Activated T-helper 2 cell treated with anti-CD3 and anti-CD28 coated beads, Interferon-gamma antibody, Interleukin-2, Interleukin-4, amounts not matched to agents 10 μg/mL and 5 μg/mL and 100 μg/mL, durations not matched to agents 14 hours and 24 hours and 36 hours (primary cell): ENCODE measurements at places on chromosomes 7 and 10.

DNA sequence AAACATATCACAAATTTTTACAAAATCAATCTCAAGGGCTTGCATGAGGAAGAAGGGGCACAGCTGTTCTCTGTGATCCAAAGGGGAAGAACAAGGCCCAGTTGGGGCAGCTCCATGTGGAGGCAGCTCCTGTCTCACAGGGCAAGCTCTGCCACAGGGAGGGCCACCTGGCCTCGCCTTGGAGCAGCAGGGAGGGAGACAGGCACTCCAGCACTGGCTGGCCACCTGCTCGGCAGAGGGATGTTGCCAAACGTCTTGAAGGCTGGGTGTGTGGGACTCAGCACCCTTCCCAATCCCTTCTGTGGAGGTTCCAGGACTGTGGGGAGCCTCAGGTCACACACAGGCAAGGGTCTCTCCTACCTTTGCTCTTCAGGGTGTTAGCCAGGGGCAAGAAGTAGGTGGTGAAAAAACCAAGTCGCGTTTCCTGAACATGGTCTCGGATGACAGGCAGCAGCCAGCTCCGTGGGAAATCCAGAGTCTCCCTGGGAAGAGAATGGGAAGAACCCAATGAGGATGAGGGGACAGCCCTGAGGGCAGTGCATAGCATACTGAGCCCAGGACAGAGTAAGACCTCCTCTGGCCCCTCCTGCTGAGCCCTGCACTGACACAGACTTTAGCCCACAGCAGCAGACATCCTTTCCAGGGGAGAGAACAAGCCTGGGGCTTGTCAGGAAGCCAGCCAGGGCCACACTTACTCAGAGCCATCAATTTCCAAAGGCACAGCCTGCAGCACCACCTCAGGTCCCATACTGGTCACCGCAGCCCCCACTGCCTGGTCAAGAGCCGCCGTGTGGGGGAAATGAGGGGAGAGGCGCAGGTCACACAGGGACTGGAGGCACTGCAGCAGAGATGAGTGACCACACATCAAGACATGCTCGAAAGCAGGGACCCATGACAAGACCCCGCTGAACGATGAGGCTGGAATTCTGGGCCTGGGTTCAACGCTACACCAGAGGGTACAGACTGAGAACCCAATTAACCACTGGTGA lies 21.9 kb downstream of the RRP12 start:
- DNase-seq, result no peak
- H3K4me3 ChIP-seq, result no peak overlapping the region
- H3K27ac ChIP-seq, result no peak overlapping the region
- H3K4me1 ChIP-seq, result no peaks in the 10 kb centered on the region

- no peak for DNase-seq
- peaks cover 81% of the 10 kb centered on the region for H3K36me3 ChIP-seq
- peaks cover 10% of the 10 kb centered on the region for H3K4me1 ChIP-seq
- no peak overlapping the region for H3K4me3 ChIP-seq
- H3K27me3 ChIP-seq, result no peaks in the 10 kb centered on the region
Measured at GRCh38 chr10:80515941-80516340, 21.8 kb upstream of the SH2D4B start.

GRCh38 chr7:136134503-136134902 lies 157.3 kb upstream of the MTPN start:
- peaks cover 7% of the 10 kb centered on the region for H3K4me1 ChIP-seq
- no peaks in the 10 kb centered on the region for H3K36me3 ChIP-seq
- DNase-seq, result no peak
- no peak overlapping the region for H3K4me3 ChIP-seq
- H3K27me3 ChIP-seq, result no peaks in the 10 kb centered on the region

DNA sequence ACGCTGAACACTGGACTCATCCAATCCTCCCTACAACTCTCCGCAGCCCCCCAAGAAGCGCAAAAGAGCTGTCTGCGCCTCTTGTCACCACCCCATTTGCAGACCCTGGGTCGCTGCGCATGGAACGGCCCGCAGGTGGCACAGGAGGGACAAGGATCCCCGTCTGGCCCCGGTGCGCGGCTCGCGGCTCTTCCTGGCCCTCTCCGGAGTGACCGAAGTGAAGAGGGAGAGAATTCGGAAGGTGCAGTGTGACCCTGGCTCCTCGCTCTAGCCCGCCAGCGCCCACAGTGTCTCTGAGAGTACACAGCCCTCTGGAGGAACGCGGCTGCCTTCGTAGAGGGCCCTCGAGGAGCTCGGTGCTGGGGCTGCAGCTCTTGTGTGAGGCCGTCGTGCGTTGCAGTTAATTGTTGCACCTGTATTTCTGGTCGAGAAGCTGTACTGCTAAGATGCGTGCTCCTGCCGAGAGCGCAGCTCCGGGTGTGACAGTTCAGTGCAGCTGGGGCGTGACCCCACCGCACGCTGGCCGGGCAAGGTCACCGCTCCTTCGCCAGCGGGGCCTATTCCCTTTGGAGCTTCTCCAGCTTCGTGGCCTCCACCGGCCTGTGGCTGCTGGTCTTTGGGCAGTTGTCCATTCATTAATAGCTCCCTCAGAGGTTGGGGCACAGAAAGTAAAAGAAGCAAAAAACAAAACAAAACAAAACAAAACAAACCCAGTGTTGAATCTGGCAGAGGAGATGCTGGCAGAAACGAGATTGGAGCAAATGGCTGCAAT lies 119.0 kb downstream of the SEC23IP start:
- peaks cover 13% of the 10 kb centered on the region for H3K27me3 ChIP-seq
- no peak overlapping the region for H3K27ac ChIP-seq
- H3K4me3 ChIP-seq, result no peak overlapping the region
- H3K4me1 ChIP-seq, result no peaks in the 10 kb centered on the region
- no peaks in the 10 kb centered on the region for H3K36me3 ChIP-seq
- no peak for DNase-seq

DNA sequence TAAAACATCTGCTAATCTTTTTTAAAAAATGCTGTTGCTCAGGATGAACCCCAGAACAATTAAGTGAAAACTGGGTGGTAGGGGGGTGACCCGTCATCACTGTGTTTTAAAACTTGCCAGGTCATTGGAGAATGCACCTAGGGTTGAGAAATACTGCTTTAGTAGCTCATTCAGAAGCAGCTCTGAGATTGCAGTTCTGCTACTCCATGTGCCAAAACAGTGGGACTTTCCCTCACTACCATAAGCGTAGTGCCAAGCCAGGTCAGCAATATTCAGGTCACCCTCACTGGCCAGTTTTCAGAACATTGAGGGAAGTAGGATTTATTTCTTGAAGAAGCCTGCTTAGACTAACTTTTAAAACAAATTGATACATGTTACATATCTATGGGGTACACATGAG lies 5.2 kb downstream of the STEAP2 start:
- no peak overlapping the region for H3K27ac ChIP-seq
- no peaks in the 10 kb centered on the region for H3K4me1 ChIP-seq
- no peaks in the 10 kb centered on the region for H3K36me3 ChIP-seq
- no peak for DNase-seq

DNA sequence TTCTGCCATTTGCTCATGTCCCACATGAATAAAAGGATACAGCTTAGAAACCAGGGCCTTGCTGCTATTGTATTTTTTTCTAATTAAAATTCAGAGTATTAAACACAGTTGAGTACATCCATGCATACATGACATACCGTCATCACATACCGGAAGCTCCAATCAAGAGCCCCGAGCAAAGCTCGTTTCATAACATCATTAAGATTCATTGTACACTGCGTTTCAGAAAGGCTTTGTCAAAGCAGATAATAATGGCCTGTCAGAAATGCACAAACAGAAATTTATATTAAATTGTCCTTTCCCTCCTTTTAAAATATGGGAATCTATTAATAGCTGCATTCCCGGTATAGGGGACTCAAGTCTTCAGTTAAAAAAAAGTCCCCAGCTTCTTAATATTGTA lies 103.4 kb downstream of the PRTFDC1 start:
- no peak overlapping the region for H3K4me3 ChIP-seq
- peaks cover 18% of the 10 kb centered on the region for H3K27me3 ChIP-seq
- H3K27ac ChIP-seq, result no peak overlapping the region
- no peak for DNase-seq
- H3K36me3 ChIP-seq, result no peaks in the 10 kb centered on the region

GRCh38 chr10:30368065-30368718 lies 19.1 kb upstream of the MTPAP start:
- H3K27me3 ChIP-seq, result peaks cover 2% of the 10 kb centered on the region
- DNase-seq, result no peak
- no peaks in the 10 kb centered on the region for H3K36me3 ChIP-seq
- peaks cover 30% of the 10 kb centered on the region for H3K4me1 ChIP-seq
- no peak overlapping the region for H3K27ac ChIP-seq
- H3K4me3 ChIP-seq, result no peak overlapping the region

GRCh38 chr10:50453940-50454339 lies 169.8 kb downstream of the SGMS1 start:
- H3K4me1 ChIP-seq, result peaks cover 3% of the 10 kb centered on the region
- peaks cover 2% of the 10 kb centered on the region for H3K27me3 ChIP-seq
- H3K27ac ChIP-seq, result no peak overlapping the region
- H3K4me3 ChIP-seq, result no peak overlapping the region
- no peaks in the 10 kb centered on the region for H3K36me3 ChIP-seq
- DNase-seq, result no peak

GRCh38 chr7:138854115-138854645 lies 56.2 kb upstream of the ATP6V0A4 start:
- no peak overlapping the region for H3K4me3 ChIP-seq
- H3K4me1 ChIP-seq, result peaks cover 3% of the 10 kb centered on the region
- no peak for DNase-seq
- H3K27me3 ChIP-seq, result peaks cover 13% of the 10 kb centered on the region
- no peaks in the 10 kb centered on the region for H3K36me3 ChIP-seq

GRCh38 chr7:130365511-130366441 lies 14.5 kb upstream of the CPA1 start:
- no peaks in the 10 kb centered on the region for H3K36me3 ChIP-seq
- no peak for DNase-seq
- H3K27me3 ChIP-seq, result no peaks in the 10 kb centered on the region
- peaks cover 33% of the 10 kb centered on the region for H3K4me1 ChIP-seq
- peak overlapping the region; percentile 40 for H3K4me3 ChIP-seq
- H3K27ac ChIP-seq, result peak overlapping the region; percentile 31

- no peaks in the 10 kb centered on the region for H3K36me3 ChIP-seq
- no peak overlapping the region for H3K4me3 ChIP-seq
- H3K27me3 ChIP-seq, result no peaks in the 10 kb centered on the region
- H3K4me1 ChIP-seq, result peaks cover 2% of the 10 kb centered on the region
Measured at GRCh38 chr7:99607548-99607947, 9.2 kb upstream of the ZSCAN25 start.

- no peak overlapping the region for H3K4me3 ChIP-seq
- peaks cover 66% of the 10 kb centered on the region for H3K36me3 ChIP-seq
- H3K4me1 ChIP-seq, result peaks cover 4% of the 10 kb centered on the region
- no peak overlapping the region for H3K27ac ChIP-seq
- no peak for DNase-seq
Measured at GRCh38 chr10:131946880-131947279, 34.8 kb downstream of the BNIP3 start.

DNA sequence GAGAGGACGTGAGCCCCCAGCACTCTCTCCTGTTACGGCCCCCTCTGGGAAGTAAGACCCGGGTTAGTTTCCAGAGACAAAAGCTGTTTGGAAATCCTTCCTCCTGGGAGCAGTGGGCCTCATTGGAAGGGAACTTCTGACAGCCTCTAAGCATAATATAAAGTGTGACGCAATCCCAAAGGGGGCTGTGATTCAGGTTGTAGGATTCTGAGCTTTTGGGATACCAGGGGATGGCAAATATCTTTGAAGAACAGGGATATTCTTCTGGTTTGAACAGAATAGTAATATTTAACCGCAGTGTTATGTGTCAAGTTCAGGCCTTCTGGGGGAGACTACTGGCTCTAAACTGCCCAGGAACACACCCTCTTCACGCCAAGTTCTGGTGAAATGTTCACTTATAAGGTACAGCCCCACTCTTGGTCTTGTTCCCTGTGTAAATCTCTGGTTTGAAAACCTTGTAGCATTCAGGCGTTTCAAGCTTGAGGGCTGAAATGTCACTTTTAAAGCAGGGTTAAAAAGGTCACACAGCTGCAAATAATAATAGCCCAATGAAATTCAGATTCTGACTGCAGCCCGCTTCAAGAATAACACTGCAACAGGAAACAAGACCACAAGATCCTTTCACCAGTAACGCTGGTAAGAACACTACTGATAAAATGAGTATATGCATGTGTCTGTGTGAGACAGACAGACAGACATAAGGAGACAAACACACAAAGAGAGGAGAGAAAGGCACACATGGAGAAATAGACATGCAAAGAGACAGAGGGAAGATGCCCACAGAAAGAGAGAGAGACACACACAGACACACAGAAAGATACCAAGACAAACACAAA lies 69.0 kb downstream of the CREB5 start:
- peaks cover 8% of the 10 kb centered on the region for H3K27me3 ChIP-seq
- no peak for DNase-seq
- H3K36me3 ChIP-seq, result no peaks in the 10 kb centered on the region
- H3K4me3 ChIP-seq, result no peak overlapping the region
- H3K4me1 ChIP-seq, result peaks cover 1% of the 10 kb centered on the region
- no peak overlapping the region for H3K27ac ChIP-seq

- no peaks in the 10 kb centered on the region for H3K27me3 ChIP-seq
- no peak overlapping the region for H3K4me3 ChIP-seq
- no peaks in the 10 kb centered on the region for H3K36me3 ChIP-seq
- DNase-seq, result no peak
Measured at GRCh38 chr10:60611291-60611747, 167.0 kb upstream of the CDK1 start.

- peaks cover 4% of the 10 kb centered on the region for H3K4me1 ChIP-seq
- DNase-seq, result no peak
- H3K4me3 ChIP-seq, result no peak overlapping the region
- peaks cover 21% of the 10 kb centered on the region for H3K27me3 ChIP-seq
- no peaks in the 10 kb centered on the region for H3K36me3 ChIP-seq
Measured at GRCh38 chr7:94056796-94057207, 52.6 kb upstream of the BET1 start.

DNA sequence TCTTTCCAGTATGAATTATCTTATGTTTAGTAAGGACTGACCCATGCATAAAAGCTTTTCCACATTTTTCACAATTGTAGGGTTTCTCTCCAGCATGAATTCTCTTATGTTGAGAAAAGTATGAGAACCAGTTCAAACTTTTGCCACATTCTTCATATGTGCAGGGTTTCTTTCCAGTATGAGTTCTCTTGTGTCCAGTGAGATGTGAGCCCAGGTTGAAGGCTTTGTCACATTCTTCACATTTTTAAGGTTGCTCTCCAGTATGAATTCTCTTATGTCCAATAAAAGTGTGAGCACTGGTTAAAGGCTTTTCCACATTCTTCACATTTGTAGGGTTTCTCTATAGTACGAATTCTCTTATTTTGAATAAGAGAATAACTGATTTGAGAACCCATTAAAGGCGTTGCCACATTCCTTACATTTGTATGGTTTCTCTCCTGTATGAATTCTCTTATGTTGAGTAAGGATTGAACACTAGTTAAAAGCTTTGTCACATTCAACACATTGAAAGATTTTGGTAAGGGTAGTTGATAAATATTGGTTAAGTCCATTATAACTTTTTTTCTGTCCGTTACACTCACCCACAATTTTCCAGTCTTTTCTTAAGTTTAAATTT lies 911.0 kb upstream of the ZNF722 start:
- no peak for DNase-seq
- no peak overlapping the region for H3K27ac ChIP-seq
- no peaks in the 10 kb centered on the region for H3K27me3 ChIP-seq
- H3K4me3 ChIP-seq, result no peak overlapping the region

- no peak for DNase-seq
- peaks cover 6% of the 10 kb centered on the region for H3K27me3 ChIP-seq
- peak overlapping the region; percentile 91 for H3K4me3 ChIP-seq
- H3K4me1 ChIP-seq, result peaks cover 57% of the 10 kb centered on the region
- H3K27ac ChIP-seq, result peak overlapping the region; percentile 85
Measured at GRCh38 chr7:21946222-21946709, 567 bp upstream of the CDCA7L start.
